AG09319 (cell line): ENCODE measurements at places on chromosomes 5 and 9.

DNA sequence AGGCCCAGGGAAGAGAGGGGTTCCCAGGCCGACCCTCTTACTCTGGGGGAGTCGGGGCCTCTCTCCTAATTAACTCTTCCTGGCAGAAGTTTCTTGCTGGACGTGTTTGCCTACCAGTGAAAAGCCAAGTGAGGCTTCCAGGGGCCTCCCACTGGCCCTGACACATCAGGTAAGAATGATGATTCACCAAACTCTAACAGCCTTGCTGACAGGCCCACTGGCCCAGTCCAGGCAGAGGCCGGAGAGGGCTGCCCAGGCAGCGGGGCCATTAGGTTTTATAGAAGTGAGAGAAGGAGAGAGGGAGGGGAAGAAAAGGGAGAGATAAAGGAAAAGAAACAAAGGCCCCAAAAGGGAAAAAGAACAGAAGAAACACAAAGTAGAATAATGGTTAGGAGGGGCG lies 50.8 kb upstream of the FOXE1 start:
- no peak for DNase-seq

GRCh38 chr9:108074900-108075299 lies 585.3 kb upstream of the KLF4 start:
- no peak for DNase-seq

DNA sequence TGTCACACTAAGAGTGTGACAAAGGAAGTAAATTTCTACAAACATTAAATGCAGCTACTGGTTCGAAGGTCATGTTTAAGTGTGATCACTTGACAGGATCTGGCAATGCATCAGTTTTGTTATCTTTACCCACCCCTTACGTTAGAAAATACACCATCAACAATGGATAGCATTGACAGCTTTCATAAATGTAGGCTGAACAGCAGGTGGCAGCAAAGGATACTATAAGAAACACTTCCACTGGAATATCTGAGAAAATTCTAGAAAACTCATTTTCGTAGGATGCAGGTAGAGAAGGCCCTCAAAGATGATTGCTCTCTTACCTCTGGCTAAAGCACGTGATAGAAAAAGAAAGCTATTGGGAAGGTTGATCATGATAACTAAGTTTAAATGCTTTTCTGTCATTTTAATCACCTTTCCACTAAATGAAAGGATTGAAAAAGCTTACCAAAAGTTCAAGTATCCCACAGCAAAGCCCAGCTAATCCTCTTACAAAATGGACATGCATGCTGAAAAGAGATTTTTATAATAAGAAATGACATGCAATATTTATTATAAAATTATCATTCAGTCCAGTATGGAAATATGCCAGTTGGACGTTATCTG lies 292.5 kb downstream of the PARP8 start:
- peak; percentile 1 for DNase-seq

- DNase-seq, result no peak
Observed at GRCh38 chr9:3528451-3528850, 2.6 kb upstream of the RFX3 start.

- no peak for DNase-seq
Observed at GRCh38 chr5:139637438-139638089, 10.6 kb upstream of the CXXC5 start.

- no peak for DNase-seq
Observed at GRCh38 chr5:137370096-137371071, 128.7 kb downstream of the SPOCK1 start.

- no peak for DNase-seq
Observed at GRCh38 chr9:12862611-12863410, 88.0 kb downstream of the LURAP1L start.

GRCh38 chr5:89255845-89256463 lies 373.0 kb upstream of the MEF2C start:
- no peak for DNase-seq

DNA sequence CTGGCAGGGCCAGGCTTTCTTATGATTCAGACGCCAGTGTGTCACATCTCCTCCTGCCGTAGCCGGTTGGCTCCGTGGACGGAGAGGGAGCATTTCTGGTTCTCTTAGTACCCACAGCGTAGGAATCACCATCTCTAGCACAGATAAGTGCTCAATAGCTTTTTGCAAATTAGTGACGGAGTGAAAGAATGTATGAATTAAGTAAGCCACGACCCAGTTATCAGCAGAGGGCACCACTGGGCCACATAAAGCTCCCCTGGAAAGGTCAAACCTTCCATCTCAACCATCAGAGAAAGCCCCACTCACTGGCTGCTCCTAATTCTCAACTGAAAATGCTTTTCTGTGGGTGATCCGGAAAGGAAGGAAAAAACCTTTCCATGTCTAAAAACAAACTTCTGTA lies 317.0 kb upstream of the ADCY2 start:
- no peak for DNase-seq

DNA sequence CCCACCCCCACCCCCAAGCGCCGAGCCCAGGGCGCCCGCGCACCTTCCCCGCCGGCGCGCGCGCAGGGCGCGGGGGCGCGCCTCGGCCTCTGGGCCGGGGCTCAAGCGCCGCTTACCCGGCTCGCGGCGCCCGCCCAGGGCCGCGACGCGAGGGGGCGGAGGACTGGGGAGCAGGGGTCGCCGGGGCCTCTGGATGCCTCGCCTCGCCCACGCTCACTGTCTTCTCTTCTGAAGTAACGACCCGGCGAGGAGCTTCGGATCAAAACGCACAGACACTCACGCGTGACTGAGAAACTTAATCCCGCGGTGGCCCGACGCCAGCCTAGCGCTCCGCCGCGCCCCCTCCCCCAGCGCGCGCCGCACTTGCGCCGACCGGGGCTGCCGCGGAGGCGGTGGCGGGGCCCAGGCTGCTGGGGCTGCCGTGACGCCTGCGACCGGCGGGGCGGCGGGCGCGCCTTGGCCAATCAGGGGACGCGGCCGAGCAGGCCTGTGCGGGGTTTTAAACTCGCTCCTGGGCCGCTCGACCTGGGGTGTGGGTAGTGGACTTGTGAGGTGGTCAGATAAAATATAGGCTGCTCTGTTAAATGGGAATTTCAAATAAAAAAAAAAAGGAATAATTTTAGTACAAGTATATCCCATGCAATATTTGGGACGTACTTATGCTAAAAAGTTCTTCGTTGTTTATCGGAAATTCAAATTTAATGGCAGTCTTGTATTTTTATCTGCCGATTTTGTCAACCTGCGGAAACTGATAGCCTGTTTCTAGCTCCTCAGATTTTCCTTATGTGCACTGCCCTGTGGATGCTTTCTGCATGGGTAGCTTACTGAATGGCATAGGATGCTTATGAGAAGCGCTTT lies at the start of gene MPDZ:
MPDZ (minus strand) TSS at position 409 of the 858 bp plus-strand sequence. CDS start 29,377 bp downstream, outside the sequence.
- DNase-seq, result no peak

GRCh38 chr9:93170571-93170970 lies 13.4 kb upstream of the WNK2 start:
- no peak for DNase-seq

DNA sequence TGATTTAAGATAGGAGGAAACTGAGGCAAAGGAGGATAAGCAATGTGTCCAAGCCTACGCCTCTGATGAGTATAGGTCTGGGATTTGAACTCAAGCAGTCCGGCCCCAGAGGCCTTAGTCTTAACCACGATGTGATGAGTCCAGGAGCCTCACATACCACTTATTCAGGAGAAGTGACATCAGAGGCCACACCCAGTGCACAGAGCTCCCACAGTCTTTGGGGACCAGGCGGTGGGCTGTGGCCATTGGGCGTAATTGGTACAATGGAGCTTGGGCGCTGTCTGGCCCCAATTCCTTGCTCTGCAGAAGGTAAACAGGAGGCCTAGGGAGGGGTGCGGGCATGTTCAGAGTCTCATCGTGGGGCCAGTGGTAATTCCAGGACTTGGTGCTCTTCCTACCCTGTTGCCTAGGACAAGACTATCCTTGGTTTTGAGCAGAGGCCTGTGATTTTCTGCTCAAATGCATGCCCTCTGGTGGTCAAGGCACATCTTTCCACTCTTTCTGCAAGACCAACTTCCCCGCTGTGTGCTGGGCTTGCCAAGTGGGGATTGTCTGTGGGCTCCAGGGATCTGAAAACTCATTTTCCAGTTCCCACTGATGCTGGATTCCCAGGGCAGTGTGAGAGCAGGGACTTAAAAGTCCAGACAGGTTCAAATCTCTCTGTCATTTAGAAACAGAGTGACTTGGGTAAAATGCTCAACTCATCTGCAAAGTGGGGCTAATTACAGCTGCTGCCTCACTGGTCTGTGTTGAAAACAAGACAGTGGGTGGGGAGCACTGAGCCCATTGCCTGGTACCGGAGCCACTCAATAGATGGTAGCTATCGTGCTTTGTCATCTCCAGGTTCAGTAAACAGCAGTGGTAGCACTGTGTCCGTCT lies 15.8 kb downstream of the NDST1 start:
- DNase-seq, result peak; percentile 52
